ENCODE measurements at places on chromosomes 3 and 15.

- no peak for DNase-seq
These were observed 361.2 kb downstream of the DIPK2A start for GRCh38 chr3:144332868-144333267.

- no peak for DNase-seq
These were observed 130.8 kb upstream of the CCNL1 start for GRCh38 chr3:157290766-157291165.

DNA sequence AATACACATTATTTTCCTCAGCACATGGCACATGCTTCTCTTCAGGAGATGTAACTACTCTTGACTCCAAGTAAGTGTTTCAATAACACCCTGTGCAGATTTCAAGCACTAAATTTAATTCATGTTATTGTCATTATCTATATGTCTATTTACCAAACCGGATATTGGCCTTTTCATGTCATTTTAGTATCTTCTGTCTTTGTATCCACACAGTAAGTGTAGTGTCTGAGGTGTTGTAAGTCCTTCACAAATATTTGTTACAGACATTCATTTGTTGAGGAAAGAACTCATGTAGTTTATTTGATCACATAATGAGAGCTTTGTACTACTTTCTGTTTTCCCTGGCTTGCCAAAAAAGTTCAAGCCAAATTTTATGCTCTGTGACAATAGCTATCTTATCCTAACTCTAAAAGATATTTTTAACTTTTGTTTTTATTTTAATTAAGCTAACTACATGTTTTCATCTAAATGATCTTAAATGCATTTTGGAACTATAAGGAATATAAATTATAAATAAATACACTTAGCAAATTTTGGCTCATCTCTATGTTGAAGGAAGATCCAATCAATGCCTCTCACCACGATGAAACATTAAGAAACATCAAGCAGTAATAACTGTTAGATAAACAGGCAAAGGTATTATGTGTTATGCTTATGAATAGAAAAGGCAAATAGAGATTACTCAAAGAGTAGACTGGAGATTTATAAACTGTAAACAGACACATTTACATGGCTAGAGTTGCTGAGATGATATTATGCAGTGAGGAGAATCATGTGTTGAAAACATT lies 48.3 kb downstream of the SPTSSB start:
- DNase-seq, result no peak

DNA sequence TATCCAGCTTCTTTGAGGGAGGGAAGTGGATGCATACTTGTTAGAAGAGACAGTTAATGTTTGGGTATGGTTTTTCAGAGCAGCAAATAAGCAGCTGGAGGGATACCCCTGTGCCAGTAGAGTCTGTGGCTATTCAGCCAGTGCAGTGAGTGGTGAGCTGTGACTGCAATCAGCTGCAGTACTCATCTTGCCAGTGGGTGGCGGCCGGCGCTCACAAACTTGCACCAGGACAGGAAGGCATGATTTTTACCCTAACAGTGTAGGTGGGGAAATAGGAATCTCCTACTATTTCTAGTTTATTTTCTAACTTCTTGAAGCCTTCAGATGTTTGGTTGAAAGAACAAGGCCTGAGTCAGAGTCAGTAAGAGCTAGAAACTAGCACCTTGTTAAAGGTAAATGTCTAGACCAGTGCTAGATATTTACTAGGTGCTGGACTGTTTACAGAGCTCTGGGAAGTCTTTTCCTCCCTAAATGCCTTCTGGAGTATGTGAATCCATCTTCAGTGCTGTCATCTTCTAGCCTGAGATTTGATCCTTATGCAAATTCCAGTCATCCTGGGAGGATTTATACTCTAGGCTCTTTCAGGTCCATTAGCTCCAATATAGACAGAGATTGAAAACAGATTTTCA lies 23.6 kb downstream of the TIMP4 start:
- peak; percentile 61 for DNase-seq

DNA sequence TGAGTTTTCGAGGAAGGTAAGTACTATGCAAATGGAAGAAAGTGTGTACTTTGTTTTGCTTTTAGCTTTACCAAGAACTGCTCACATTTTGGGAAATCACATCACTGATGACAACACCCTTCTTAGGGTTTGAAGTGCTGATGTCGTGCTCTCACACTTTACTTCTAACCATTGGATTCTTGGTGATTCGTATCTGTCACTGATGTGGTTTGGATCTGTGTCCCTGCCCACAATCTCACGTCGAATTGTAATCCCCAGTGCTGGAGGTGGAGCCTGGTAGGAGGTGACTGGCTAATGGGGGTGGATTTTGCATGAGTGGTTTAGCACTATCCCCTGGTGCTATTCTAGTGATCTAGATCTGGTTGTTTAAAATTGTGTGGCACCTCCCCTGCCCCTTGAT lies 75.4 kb upstream of the RGMA start:
- DNase-seq, result peak; percentile 16

DNA sequence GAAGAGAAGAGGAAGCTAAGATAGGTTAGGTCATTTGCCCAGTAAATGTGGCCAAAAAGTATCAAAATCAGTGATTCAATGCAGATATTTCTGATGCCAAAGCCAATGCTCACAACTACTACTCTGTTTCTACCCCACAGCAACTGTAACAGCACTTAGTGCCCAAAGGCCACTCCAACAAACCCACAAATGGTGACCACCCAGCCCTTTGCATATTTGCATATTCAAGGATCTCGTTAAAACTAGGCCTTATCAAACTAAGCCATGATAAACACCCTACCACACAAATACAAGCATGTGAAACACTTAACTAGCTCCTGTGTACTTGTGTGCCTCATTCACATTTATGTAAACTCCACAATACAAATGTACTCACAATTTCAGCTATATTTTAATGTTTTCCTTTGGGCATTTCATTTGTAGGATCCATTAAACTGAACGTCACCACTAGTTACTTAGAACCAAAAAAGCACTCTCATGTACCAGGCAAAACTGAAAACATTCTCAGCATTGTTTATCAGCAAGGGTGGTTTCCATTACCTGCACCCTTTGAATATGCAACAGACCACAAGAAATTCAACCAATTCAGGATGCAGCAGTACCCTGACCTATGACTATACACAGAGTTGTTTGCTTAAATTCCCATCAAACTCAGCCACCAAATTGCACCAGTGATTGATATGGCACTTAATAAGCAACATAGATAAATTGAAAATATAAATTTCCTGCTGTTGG lies 111.2 kb upstream of the STT3B start:
- DNase-seq, result no peak

- no peak for DNase-seq
These were observed 23.4 kb upstream of the MAP4 start for GRCh38 chr3:48039487-48040190.

GRCh38 chr3:56238299-56238698 lies 230.0 kb downstream of the ERC2 start:
- DNase-seq, result no peak

DNA sequence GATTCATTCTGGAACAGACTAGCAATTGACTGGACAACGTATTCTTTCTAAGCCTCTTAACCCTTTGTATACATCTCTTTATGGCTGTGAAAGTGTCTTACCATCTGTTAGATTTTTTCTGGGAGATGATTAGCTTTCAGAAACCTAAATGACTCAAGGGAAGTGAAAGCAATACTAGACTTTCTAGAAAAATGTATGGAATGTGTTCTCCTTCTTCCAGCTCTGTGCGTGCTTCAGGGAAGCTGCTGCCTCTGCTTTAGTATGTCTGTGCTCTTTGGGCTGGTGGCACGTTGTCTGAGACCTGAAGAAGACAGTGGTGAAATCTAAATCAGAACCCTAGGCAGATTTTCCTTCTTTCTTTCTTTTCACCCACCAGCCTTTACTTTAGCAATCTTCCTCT lies 89.5 kb downstream of the ITPR1 start:
- no peak for DNase-seq

DNA sequence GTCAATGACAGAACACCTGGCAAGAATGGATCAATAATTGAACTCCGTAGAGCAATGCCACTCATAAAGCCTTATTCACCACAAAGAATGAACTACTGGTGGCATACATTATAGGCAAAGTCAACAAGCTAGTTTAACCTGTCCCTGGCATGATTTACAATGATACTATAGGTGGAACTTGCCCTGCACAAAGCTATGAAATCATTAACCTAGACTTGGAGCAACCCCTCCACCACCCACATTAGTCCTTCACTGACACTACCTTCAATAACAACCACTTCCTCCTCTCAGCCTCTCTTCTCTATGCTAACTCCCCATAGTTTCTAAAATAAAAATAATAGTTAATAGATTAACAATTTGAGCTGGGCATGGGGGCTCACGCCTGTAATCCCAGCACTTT lies 54.4 kb downstream of the ACAP2 start:
- no peak for DNase-seq

- DNase-seq, result no peak
These were observed 262.8 kb downstream of the RORA start for GRCh38 chr15:60966316-60966715.

DNA sequence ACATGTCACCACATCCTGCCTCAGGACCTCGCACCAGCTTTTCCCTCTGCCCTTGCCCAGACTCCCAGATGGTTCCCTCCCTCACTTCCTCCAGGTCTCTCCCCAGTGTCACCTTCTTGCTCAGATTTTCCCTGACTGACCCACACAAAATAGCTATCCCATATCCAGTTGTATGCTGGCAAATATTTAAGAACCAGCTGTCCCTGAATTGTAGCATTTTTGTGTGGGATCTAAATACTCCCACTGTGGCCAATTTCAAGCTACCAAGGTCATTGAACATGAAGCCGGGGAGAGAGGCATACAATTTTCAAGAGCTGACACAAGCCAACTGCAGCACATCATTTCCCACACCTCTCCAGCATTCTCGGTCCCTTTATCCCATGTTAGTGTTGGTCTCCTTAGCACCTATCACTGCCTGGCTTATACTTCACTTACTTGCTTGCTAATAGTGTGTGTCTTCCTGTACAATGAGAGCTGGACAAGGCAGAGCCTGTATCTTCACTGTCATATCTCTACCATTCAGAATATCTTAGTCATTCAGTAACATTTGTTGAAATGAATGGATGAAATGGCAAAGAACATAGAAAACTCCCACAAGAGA lies 101.3 kb upstream of the CTNNB1 start:
- no peak for DNase-seq

GRCh38 chr3:128260275-128260674 lies 107.0 kb downstream of the EEFSEC start:
- no peak for DNase-seq

DNA sequence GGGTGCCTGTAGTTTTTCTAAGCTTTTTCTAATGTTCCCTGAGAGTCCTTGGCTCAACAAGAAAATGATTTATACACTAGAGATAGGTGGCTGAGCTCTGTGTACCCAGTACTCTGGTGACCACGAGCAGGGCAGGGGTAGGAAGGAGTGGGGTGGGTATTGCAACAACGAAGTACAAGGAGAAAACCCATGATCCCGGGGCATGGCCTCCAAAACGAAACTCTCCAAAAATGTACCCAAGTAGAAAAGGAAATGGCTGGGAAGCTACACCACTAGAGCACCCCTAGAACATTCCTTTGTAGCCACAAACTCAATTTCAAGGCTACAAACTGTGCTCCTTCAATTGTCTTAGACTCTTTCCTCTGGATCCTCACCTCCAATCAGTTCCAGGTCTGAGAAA lies 138.9 kb downstream of the DUT start:
- no peak for DNase-seq

- no peak for DNase-seq
These were observed 106.7 kb downstream of the ZIC4 start for GRCh38 chr3:147299656-147300055.

DNA sequence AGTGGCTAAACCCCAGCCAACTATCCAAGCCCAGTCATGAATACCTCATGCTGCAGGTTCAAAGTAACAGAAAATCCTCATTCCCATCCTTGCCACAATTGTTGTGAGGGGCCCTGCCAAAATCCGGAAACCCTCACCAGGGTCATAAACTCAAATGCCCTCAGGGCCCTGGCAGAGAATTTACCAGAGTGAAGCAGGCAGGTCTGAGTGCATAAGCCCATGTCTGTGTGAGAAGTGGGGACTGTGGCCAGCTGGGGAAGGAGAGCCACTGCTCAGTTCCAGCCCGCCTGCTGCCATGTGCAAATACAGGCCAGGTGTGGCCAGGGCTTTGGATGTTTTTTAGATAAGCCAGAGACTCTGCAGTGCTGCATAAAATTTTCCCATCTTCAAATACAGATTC lies 7.0 kb downstream of the CEP152 start:
- no peak for DNase-seq

DNA sequence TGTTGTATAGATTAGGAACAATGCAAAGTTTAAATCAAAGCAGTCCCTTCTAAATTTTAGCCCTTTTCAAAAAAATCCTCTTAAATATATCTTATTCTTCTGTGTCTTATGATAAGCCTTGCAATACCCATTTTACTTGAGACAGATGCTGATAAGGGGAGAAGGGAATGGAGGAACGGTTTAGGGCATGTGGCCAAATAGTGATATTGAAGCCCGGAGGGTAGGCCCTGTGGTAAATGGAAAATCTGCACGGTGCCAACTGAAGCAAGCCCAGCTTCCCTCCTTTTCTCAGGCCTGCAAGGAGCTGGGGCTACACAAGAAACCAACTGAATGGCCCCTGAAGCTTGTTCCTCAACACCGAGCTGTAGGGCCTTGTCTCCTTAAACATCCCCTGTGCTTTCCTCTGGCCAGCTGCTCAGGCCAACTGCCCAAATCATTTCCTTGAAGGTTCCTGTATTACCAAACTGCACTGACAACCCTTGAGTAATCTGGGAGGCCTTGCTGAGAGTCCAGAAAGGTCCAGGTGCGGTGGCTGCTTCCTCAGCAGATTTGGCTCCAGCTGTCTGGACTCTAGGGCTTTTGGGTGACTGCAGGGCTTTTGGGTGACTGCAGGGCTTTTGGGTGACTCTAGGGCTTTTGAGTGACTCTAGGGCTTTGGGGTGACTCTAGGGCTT lies 67.2 kb downstream of the NCEH1 start:
- DNase-seq, result no peak

Data from activated T-cell treated with anti-CD3 and anti-CD28 coated beads for 48 hours (primary cell).